ENCODE measurements at places on chromosomes 3 and 15. TPM values are rescaled to one million over a fixed set of nuclear protein-coding genes. Genes with fewer than 3 reads are reported as not detected.

The NOX5 gene
- 0.16 TPM for total RNA-seq

DNA sequence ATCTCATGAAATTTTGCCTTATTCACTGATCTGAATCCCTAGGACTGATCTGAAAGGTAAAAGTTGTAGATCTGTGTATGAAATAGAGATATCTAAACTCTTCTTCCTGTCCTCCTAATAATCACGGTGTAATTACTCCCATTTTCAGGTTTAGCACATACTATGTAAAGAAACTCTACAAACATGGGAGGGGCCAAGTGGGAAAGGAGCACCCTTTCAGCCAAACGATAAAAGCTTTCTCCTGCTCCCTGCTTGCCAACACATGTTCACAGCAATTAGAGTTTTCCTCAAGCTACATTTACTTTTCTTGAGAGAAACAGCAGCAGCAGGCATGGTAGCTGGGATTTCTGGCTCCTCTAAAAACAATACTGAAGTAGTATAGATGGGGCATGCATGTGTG lies 71.6 kb downstream of the CHAC1 start:
- no peak for DNase-seq
- no peak overlapping the region for H3K27ac ChIP-seq
- H3K27me3 ChIP-seq, result no peaks in the 10 kb centered on the region

The LHFPL4 gene
- total RNA-seq, result not detected

The PTX3 gene
- total RNA-seq, result 93.7 TPM

GRCh38 chr15:42808913-42809312 lies 72.0 kb upstream of the CDAN1 start:
- H3K4me3 ChIP-seq, result no peak overlapping the region
- peaks cover 16% of the 10 kb centered on the region for H3K36me3 ChIP-seq
- H3K4me1 ChIP-seq, result no peaks in the 10 kb centered on the region
- H3K27me3 ChIP-seq, result no peaks in the 10 kb centered on the region
- H3K27ac ChIP-seq, result no peak overlapping the region
- DNase-seq, result no peak

DNA sequence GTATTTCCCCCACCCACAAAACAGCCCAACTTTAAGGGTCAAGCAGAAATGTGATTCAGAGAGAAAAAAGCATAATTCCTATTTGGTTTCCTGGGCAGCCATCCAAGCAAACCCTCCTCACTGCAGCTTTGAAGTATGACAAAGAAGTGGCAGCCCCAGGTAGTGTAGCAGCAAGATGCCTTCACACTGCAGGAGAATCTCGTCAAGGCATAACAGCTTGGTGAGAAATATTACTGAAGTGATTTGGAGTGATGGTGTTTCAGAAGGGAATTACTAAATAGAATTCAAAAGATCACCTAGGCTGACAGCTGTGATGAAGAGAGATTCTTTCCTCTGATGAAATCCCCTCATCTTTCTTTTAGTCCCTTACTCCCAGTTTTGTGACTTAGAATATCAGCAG lies 173.9 kb downstream of the PYDC2 start:
- no peak overlapping the region for H3K4me3 ChIP-seq
- DNase-seq, result no peak
- no peaks in the 10 kb centered on the region for H3K27me3 ChIP-seq

The PLSCR2 gene
- total RNA-seq, result 1.2 TPM

- peaks cover 7% of the 10 kb centered on the region for H3K27me3 ChIP-seq
- H3K36me3 ChIP-seq, result no peaks in the 10 kb centered on the region
- DNase-seq, result no peak
- no peak overlapping the region for H3K27ac ChIP-seq
Measured at GRCh38 chr3:158733656-158734055, 1.4 kb upstream of the RARRES1 start.

- no peak overlapping the region for H3K4me3 ChIP-seq
- no peak for DNase-seq
- H3K27ac ChIP-seq, result peak overlapping the region; percentile 42
- H3K27me3 ChIP-seq, result no peaks in the 10 kb centered on the region
- peaks cover 17% of the 10 kb centered on the region for H3K4me1 ChIP-seq
Measured at GRCh38 chr3:119600732-119601131, 3.0 kb downstream of the PLA1A start.

DNA sequence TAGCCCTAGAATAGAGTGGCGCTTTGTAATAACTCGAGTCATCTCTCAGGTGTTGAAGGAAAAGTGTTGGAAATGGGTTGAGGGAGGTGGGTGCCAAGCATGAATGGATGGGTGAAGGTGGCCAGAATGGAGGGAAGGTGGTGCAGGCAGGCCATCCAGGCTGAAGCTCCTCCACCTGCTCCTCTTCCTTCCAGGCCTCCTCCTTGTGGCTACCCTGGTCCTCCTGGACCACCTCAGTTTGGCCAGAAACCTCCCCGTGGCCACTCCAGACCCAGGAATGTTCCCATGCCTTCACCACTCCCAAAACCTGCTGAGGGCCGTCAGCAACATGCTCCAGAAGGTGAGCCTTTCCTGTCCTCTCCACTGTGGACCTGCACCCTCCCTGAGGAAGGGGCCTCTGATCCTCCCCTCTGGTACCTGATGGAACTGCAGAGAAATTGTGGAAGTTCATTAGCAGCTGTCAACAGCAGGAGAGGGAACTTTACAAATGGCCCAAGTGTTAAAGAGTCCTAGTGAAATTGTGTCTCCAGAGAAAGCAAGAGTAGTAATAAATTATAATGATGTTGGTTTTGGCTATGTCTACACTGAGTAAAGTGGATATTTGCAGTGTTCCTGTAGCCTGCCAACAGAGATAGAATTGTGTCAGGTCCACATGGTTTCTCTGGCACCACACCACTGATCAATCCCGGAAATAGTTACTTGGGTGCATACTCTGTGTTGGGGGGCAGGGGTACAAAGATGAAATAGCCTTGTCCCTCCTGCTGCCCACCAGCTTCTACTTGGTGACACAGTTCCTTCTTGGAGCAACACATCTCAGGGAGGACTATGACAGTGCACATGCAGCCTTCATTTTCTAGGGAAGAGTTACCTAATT lies 1.6 kb downstream of the IL12A start:
- no peak overlapping the region for H3K4me3 ChIP-seq
- H3K36me3 ChIP-seq, result no peaks in the 10 kb centered on the region
- H3K27ac ChIP-seq, result no peak overlapping the region
- H3K4me1 ChIP-seq, result peaks cover 18% of the 10 kb centered on the region
- no peaks in the 10 kb centered on the region for H3K27me3 ChIP-seq

DNA sequence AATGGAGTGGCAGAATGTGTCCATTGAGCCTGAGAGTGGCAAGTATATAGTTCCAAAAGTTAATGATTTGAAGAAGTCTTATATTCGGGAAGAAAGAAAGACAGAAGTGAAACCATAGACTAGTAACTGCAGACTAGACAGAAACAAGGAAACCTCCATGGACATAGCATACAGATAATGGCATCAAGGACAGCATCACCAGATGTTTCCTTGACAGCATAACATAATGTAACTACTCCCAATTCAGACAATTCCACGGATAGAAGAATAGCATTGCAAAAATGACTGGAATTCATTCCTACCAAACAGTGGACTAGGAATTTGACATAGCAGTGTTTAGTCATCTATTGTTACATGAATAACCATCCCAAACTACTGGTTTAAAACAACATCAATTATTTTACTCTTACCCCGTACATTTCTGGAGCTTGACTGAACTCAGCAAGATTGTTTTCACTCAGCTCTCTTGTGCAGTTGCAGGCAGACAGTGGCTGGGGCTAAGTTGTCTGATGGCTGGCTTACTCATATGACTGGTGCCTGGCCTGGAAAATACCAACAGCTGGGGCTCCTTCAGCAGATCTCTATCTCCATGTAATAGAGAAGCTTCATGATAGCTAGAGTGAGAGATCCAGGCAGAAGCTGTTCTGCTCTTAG lies 109.7 kb upstream of the GADL1 start:
- H3K27me3 ChIP-seq, result no peaks in the 10 kb centered on the region
- H3K4me1 ChIP-seq, result peaks cover 3% of the 10 kb centered on the region

- no peaks in the 10 kb centered on the region for H3K27me3 ChIP-seq
- DNase-seq, result no peak
- H3K4me1 ChIP-seq, result no peaks in the 10 kb centered on the region
- no peak overlapping the region for H3K27ac ChIP-seq
- H3K36me3 ChIP-seq, result no peaks in the 10 kb centered on the region
Measured at GRCh38 chr3:123854905-123855304, 29.2 kb downstream of the MYLK start.

The FGD5 gene
- 25.4 TPM for total RNA-seq

The ATP13A5 gene
- total RNA-seq, result 1.4 TPM

- no peaks in the 10 kb centered on the region for H3K4me1 ChIP-seq
- no peaks in the 10 kb centered on the region for H3K27me3 ChIP-seq
- H3K27ac ChIP-seq, result no peak overlapping the region
- H3K36me3 ChIP-seq, result no peaks in the 10 kb centered on the region
- no peak for DNase-seq
Measured at GRCh38 chr3:70501561-70501960, 189.1 kb upstream of the MDFIC2 start.

GRCh38 chr3:172904711-172905373 lies 154.3 kb downstream of the ECT2 start:
- H3K27me3 ChIP-seq, result no peaks in the 10 kb centered on the region
- peak; percentile 24 for DNase-seq
- H3K27ac ChIP-seq, result no peak overlapping the region
- H3K4me3 ChIP-seq, result no peak overlapping the region
- H3K4me1 ChIP-seq, result no peaks in the 10 kb centered on the region

DNA sequence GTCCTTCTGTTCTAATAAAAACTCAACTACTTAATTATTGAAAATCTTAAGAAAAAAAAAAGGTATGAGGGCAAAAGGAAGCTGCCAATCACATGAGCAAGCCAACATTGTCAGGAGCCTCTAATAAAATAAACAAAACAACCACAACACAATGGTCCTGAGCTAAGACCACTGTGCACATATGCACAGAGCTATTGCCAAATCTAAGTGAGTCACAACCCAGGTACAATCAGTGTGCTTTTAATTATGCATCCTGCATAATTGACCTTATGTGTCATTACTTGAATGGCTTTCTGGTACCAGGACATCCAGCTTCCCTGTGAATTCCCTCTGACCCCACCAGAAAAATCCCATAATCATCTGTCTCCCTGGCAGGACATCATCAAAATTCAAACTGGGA lies 639.8 kb downstream of the MAGI1 start:
- H3K4me1 ChIP-seq, result no peaks in the 10 kb centered on the region
- H3K4me3 ChIP-seq, result no peak overlapping the region
- H3K27me3 ChIP-seq, result no peaks in the 10 kb centered on the region
- no peaks in the 10 kb centered on the region for H3K36me3 ChIP-seq

GRCh38 chr15:33045066-33045810 lies 149.3 kb downstream of the FMN1 start:
- no peaks in the 10 kb centered on the region for H3K36me3 ChIP-seq
- no peak for DNase-seq
- no peaks in the 10 kb centered on the region for H3K4me1 ChIP-seq
- H3K27ac ChIP-seq, result no peak overlapping the region
- no peaks in the 10 kb centered on the region for H3K27me3 ChIP-seq

DNA sequence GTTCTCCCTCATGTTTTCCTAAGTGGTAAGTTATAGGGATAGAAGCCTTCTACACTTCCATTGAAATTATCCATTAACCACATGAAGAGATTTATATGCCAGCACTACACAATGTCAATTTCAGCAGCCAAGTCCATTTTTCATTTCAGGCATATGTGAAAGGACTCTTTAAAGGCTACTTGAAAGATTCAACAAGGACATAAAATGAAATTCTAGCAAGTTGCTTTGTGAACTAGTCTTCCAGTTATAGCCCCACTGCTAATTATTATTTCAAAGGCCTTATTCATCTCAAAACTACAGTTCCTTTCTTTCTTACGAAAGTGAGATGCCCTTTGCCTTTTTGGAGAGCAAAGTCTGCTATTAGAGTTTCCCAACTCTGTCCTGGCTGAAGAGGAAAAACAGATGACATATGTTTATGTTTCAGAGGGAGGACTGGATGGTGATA lies 66.0 kb upstream of the SLC2A2 start:
- H3K4me1 ChIP-seq, result peaks cover 5% of the 10 kb centered on the region
- H3K27ac ChIP-seq, result no peak overlapping the region
- peak; percentile 80 for DNase-seq
- H3K36me3 ChIP-seq, result peaks cover 5% of the 10 kb centered on the region
- no peaks in the 10 kb centered on the region for H3K27me3 ChIP-seq

DNA sequence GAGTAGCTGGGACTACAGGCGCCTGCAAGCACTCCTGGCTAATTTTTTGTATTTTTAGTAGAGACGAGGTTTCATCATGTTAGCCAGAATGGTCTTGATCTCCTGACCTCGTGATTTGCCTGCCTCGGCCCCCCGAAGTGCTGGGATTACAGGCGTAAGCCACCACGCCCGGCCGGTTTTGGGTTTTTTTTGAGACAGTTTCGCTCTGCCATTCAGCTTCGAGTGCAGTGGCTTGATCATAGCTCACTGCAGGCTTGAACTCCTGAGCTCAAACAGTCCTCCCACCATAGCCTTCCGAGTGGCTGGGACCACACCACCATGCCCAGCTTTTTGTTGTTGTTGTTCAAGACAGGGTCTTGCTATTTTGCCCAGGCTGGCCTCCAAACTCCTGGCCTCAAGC lies 16.0 kb upstream of the SCAP start:
- DNase-seq, result no peak
- H3K27me3 ChIP-seq, result no peaks in the 10 kb centered on the region
- H3K4me3 ChIP-seq, result no peak overlapping the region
- H3K4me1 ChIP-seq, result no peaks in the 10 kb centered on the region
- H3K27ac ChIP-seq, result no peak overlapping the region

- peaks cover 23% of the 10 kb centered on the region for H3K4me1 ChIP-seq
- H3K4me3 ChIP-seq, result no peak overlapping the region
- H3K27me3 ChIP-seq, result no peaks in the 10 kb centered on the region
- DNase-seq, result no peak
- H3K36me3 ChIP-seq, result no peaks in the 10 kb centered on the region
Measured at GRCh38 chr15:78302579-78303312, 3.3 kb upstream of the SKIC8 start.

The GALK2 gene
- 36.3 TPM for total RNA-seq

The EPHA3 gene
- total RNA-seq, result 6.2 TPM

- no peaks in the 10 kb centered on the region for H3K27me3 ChIP-seq
- DNase-seq, result no peak
- H3K4me3 ChIP-seq, result no peak overlapping the region
- no peak overlapping the region for H3K27ac ChIP-seq
- H3K4me1 ChIP-seq, result peaks cover 8% of the 10 kb centered on the region
Measured at GRCh38 chr3:42007785-42008184, 45.9 kb upstream of the ULK4 start.

- H3K4me1 ChIP-seq, result no peaks in the 10 kb centered on the region
- no peaks in the 10 kb centered on the region for H3K27me3 ChIP-seq
- no peak overlapping the region for H3K27ac ChIP-seq
- no peak overlapping the region for H3K4me3 ChIP-seq
Measured at GRCh38 chr3:130480736-130481135, 36.2 kb upstream of the COL6A6 start.
